ENCODE measurements at places on chromosomes 12 and 14. TPM values are rescaled to one million over a fixed set of nuclear protein-coding genes. Genes with fewer than 3 reads are reported as not detected.

C12orf76 gene
- total RNA-seq = 11.1 TPM

IGF1 gene
- total RNA-seq = not detected

PLEKHG7 gene
- total RNA-seq = not detected

LRRC9 gene
- not detected for total RNA-seq

SLCO1B1 gene
- not detected for total RNA-seq

NID2 gene
- total RNA-seq = 3.4 TPM

SLCO1C1 gene
- not detected for total RNA-seq

DHH gene
- under 0.01 TPM for total RNA-seq

PYM1 gene
- total RNA-seq = 57.3 TPM
